ENCODE measurements at places on chromosomes 7 and 10.

- no peak for DNase-seq
Observed at GRCh38 chr10:71075086-71075758, 137.1 kb upstream of the UNC5B start.

GRCh38 chr7:169276-170172, 22.8 kb upstream of the FAM20C start:
- DNase-seq = no peak

- no peak for DNase-seq
Observed at GRCh38 chr7:30654296-30655090, 27.8 kb downstream of the CRHR2 start.

DNA sequence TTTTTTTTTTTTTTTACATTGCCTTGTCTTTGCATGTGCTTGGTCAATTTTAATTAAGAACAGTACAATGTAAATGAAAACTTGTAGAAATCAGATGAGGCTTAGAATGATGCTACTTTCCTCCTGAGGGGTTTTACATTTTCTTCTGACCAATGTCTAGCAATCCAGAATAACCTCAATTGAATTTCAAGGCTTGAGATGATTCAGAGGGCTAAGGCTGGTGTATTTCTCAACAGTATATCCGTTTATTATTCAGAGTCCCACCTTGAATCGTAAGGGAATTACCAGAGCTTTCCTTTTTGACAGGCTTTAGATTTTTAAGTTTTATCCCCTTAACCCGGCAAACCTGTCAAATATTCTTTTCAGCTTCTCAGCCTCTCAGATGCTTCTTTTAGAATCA, 231.2 kb upstream of the STK17A start:
- DNase-seq = no peak

GRCh38 chr10:82575318-82575717, 700.3 kb downstream of the NRG3 start:
- no peak for DNase-seq

- DNase-seq = no peak
Observed at GRCh38 chr10:103757531-103758293, 97.7 kb downstream of the SH3PXD2A start.

DNA sequence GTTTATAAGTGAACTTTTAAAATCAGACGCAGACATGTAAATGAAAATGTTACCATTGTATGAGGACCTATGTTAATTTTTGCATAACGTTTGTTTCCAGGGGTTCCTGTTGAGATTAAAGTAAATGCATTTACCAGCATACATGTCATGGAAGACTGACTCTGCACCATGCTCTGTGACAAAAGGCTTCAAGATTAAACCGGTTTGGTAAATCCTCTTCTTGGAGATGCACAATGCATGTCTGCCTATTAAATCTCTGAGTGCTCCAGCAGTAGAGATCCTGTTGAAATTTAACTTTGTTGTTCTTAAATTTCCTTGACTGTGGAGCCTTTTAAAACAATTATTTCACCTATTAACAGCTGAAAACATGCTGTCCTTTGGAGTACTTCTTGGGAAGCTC, 36.5 kb upstream of the JAZF1 start:
- DNase-seq = no peak

DNA sequence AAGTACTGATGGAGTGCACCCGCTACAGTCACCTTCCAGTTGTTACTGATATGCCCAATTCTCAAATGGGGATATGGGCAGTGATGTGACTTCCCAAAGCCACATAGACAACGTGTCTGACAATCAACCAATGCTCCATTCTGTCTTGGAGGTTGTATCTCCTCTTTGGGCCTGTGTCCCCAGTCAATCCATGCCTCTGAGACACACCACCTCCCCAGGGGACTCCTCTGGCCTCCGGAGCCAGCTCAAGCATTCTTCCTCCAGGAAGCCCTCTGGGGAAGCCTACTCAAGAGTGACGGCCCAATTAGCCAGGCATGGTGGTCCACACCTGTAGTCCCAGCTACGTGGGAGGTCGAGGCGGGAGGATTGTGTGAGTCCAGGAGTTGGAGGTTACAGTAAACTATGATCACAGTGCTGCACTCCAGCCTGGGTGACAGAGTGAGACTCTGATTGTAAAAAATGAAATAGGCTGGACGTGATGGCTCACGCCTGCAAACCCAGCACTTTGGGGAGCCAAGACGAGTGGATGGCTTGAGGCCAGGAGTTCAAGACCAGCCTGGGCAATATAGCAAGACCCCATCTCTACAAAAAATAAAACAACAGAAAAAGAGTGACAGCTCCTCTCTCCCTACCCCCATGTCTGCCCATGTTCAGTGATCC, 99.5 kb upstream of the TNRC18 start:
- no peak for DNase-seq

- DNase-seq = no peak
Observed at GRCh38 chr10:112433136-112433535, 13.6 kb downstream of the ZDHHC6 start.

GRCh38 chr10:13291821-13292773, 7.8 kb downstream of the PHYH start:
- DNase-seq = no peak

- no peak for DNase-seq
Observed at GRCh38 chr10:109701633-109702215, 221.6 kb downstream of the XPNPEP1 start.

DNA sequence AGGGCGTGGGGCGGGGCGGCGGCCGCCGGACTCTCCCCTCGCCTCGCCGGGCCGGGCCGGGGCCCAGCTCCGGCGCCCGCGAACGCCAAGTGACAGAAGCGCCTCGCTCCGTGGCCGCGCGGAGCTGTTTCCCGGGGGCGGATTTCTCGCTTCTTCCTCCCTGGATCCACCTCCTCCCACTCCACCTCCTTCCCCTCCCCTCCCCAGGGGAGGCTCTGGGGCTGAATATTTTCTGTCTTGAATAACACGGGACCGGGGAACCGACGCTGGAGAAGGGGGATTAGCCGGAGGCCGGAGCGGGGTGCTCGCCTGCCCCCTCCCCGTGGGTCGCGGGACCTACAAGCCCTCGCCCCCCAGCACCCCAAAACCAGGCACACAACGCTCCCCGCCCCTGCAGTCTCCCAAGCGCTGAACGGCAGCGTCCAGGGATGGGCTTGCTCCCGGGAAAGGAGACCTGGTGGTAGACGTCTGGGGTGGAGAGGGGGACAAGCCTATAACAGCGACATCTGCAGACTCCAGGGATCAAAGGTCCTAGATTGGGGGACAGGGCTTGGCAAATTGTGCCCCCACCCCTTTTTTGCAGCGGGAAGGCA, at the start of gene ARHGAP21:
TSS of gene ARHGAP21 (minus strand) at position 100 of the 593 bp plus-strand sequence. CDS start 1,988 bp downstream, outside the sequence.
- peak; percentile 63 for DNase-seq

- no peak for DNase-seq
Observed at GRCh38 chr7:132503415-132503814, 72.9 kb downstream of the PLXNA4 start.

GRCh38 chr7:46208635-46209525, 287.8 kb upstream of the IGFBP3 start:
- no peak for DNase-seq

GRCh38 chr10:48456808-48457761, 147.8 kb downstream of the ARHGAP22 start:
- no peak for DNase-seq

DNA sequence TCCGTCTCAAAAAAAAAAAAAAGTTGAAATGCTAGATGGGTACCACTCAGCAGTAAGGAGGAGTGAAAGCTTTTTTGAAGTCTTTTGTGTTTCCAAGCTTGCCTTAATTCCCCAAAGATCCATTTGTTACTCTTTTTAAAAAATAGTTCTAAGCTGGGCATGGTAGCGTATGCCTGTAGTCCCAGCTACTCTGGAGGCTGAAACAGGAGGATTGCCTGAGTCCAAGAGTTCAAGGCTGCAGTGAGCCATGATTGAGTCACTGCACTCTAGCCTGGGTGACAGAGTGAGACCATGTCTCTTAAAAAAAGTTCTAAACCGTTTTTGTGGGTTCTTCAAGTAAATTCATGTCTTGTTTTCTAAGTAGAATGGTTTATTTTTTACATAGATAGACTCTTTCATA, 5.3 kb downstream of the TBC1D12 start:
- no peak for DNase-seq

DNA sequence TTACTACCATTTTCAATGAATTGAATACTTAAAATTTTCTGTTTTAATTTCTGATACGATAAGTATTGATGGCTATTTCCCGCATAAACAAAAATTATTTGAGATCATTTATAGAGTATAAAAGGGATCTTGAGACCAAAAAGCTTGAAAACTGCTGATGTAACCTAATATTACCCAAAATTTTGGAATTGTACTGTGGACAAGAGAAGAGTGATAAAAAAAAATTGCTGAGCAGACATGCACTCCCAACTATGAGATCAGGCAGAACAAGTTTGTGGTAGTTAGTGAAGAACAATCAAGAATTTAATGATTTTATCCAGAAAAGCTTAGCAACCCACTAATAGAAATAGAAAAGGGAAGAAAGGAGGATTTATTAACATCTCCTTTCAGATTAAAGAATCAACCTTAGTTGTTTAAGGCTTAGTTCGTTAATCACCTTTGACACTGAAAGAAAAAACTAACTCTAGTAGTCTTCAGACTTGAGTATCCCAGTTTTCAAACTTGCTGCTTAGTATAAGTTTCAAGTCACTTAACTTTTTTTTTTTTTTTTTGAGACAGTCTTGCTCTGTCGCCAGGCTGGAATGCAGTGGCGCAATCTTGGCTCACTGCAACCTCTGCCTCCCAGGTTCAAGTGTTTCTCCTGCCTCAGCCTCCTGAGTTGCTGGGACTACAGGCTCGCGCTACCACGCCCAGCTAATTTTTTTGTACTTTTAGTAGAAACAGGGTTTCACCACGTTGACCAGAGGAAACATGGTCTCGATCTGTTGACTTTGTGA, 50.6 kb upstream of the ZC3HAV1 start:
- no peak for DNase-seq

DNA sequence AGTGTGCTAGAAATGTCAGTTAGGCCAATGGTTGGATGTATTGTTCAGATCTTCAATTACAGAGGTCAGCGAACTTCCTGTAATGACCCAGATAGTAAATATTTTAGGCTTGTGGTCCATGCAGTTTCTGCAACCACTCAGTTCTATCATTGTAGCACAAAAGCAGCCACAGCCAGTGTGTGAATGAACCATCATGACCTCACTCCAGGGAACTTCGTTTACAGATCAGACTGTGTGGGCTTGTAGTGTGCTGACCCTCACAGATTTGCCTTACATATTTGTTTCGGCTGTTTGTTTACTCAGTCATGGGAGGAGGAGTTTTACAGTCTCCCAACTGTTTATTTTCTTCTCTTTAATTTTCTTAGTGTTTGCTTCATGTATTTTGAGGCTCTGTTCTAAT, 55.4 kb downstream of the LANCL2 start:
- no peak for DNase-seq

DNA sequence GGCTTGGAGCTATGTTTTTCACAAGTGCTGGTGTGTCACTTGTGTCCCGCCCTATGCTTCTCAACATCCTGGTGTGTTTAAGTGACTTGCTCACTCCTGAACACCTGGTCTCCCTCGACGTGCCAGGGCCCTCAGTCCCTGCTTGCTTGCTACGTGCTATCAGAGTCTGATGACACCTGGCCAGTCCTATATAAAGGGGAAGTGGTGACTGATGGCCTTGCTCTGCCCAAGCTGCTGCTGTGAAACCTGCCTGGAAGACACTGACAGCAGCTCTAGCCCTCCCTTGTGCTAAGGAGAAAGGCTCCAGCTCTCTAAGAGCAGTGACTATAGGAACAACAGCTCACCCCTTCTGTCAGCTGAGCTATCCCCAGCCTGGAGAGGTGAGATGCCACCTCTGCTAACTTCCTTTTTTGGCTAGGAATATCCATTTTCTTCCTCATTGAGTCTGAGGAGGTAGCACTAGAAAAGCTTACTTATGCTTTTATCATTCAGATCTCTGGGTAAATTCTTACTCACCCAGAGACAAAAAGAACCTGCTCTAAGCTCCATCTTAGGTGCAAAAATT, 77.2 kb upstream of the PLXNA4 start:
- DNase-seq = no peak

- DNase-seq = no peak
Observed at GRCh38 chr7:101922631-101923601, 105.5 kb downstream of the CUX1 start.

DNA sequence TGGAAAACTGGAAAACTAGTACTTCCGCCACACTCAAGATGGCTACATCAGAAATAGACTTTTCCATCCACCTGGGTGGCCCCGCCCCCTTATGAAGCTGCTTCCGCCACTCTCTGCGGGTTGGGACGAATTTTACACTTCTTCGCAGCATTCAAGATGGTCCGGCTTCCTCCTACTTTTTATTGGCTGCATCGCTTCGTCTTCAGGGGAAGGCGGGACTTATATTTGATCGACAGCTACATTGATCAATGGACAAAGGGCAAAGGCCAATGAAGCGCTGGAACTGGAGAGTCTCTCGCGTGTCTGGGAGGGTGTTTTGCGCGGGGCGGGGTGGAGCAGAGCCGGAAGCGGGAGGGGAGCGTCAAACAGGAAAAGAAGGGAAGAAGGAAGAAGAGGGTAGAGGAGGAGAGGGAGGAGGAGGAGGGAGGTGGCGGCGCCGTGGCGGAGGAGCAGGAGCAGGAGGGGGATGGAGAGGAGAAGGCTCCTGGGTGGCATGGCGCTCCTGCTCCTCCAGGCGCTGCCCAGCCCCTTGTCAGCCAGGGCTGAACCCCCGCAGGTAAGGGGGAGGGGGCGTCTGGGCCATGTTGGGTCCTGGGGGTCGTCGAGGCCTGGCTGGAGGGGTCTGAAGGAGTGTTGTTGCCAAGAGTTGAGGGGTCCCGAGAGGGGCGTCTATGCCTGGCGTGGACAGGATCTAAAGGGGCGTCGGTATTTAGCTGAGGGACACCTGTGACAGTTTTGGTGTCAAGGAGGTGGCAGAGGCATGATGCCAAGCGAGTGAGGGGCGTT, at the start of gene WBP1L:
TSS of gene WBP1L (plus strand) at position 361 of the 786 bp plus-strand sequence. CDS start at position 467, 106 bp downstream.
- peak; percentile 96 for DNase-seq

DNA sequence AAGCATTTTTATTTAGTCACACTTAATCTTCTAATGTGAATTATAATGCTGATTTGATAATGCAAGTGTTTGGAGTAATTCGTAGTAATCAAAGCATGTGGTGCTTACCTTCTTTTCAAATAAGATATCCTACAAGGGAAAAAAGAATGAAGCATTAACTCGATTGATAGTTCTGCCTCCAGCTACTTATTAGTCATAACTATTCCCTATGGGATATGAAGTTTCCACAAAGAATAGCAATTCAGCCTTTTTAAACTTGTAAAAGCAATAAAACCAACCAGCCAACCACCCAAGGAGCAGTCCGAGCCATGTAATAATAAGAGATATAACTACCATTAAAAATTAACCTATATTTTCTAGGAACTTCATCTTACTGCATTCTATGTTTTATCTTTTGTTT, 11.6 kb downstream of the COL28A1 start:
- DNase-seq = no peak

DNA sequence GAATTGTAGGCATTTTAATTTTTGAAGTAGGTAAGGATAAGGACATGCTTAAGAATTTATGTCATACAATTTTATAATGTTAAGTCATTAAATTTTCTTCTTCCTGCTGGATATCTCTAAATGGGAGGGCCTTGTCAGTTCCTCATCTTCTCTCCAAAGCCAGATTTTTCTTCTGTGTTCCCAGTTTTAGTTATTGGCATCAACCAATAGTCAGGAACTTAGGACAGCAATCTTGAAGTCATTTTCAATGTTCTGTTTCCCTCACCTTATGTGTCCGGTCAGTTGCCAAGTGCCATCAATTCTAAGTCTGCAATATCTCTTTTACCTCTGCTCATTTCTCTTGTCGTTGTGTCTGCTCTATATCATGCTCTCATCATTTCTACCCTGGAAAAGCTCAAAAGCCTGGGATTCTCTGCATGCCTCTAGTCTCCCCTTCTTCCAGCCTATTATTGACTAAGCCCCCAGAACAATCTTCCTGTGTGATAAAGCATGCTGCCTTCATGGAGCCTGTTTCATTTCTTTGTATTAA, 145.2 kb downstream of the PPP1R9A start:
- DNase-seq = no peak

- no peak for DNase-seq
Observed at GRCh38 chr7:105664816-105665525, 83.7 kb upstream of the EFCAB10 start.

GRCh38 chr7:94492601-94493000, 17.0 kb upstream of the CASD1 start:
- DNase-seq = no peak

Data from nucleus accumbens (tissue), 56 donors.